GM18507 (cell line): ENCODE measurements at places on chromosomes 16 and 17.

DNA sequence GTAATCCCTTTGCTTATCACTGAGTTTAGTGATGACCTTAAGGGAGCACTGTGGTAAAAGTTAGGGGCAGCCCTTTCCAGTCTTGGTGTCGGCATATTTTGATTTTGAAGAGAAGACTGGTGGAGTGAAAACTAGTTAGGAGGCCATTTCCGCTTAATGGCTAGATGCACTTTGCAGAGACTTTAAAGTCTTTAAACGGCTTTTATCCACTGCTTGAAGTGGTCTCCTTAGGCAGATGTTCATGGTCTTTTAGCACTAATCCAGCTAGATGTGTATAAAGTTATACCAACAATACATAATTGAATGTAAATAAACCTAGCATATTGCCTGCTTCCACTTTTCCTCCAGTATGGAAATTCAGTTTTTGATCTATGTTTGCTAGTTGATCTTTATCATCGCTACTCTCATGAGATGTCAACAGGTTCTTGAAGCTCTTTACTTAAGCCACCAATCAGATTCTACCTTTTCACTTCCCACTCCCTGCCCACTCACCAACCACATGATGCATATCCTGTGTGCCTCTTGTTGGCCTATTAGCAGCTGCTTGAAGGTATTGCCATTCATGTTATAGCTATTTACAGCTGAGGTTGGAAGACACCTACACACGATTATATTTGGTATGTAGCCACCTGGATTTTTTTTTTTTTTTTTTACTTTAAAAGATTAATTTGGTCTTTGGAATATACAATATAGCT lies 132.0 kb downstream of the NLK start:
- DNase-seq, result no peak

DNA sequence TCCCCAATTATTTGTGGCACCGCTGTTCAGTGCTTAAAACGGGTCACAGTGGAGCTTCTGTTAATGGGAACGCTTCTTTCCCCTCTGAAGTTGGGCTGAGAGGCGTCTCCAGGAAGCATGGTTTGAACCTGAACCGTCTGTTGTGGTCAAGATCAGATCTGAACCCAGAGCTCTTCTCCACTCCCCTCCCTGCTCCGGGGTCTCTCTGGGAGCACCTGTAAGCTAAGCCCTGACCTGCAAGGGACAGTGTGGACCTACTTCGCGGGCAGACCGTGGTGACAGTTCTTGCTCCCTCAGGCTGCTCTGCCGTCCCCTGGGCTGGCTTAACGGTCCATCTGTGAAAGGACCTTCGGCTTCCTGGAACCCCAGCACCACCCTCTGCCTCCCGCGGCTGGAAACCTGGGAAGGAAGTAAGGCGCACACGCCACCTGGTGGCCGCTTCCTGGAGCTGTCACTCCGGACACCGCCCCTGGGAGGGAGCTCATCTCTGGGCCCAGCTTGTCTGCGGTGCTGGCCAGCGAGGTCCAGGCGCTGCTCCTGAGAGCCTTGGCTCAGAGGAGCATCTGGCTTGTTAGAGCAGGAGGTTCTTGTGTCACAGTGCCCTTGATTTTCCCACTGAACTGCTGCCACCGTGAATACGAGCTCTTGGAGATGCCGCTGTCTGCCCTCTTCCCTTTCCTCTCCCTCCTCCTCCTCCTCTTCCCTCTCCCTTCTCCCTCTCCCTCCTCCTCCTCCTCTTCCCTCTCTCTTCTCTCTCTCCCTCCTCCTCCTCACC lies 518.5 kb upstream of the EEF2KMT start:
- no peak for DNase-seq

GRCh38 chr16:81405702-81406113 lies 38.9 kb upstream of the CMIP start:
- no peak for DNase-seq

DNA sequence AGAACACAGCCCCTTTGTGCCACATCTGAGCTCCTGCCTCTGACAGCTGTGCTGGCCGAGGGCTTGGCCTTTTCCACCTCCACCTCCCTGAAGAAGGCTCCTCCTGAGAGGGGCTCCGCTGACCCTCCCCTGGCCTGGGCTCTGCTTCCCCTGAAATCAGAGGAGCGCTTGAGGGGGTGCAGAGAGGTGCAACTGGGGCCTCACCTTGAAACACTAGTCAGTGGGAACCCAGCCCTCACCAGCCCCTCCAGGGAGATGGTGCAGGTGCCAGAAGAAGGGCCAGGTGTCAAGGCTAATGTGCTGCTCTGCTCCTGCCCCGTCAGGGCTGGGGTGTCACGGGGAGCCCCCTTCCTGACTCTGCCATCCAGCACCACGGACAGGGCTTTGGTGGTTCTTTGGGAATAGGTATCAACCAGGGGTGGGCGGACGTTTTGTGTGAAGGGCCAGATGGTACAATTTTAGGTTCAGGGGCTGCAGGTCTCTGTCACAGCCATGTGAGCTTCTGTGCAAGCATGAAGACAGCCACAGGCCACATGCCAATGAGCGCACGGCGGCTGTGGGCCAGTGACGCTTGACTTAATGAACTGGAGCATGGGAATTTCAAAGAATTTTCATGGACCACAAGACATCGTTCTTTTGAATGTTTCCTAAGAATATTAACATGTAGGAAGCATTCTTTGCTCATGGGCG lies 2.1 kb upstream of the ZG16B start:
- DNase-seq, result no peak

GRCh38 chr16:84955427-84955826 lies 55.9 kb downstream of the ZDHHC7 start:
- no peak for DNase-seq

GRCh38 chr17:22717211-22717610 lies 1024.9 kb downstream of the KCNJ18 start:
- no peak for DNase-seq

GRCh38 chr17:61474235-61474927 lies 22.2 kb downstream of the TBX4 start:
- no peak for DNase-seq

DNA sequence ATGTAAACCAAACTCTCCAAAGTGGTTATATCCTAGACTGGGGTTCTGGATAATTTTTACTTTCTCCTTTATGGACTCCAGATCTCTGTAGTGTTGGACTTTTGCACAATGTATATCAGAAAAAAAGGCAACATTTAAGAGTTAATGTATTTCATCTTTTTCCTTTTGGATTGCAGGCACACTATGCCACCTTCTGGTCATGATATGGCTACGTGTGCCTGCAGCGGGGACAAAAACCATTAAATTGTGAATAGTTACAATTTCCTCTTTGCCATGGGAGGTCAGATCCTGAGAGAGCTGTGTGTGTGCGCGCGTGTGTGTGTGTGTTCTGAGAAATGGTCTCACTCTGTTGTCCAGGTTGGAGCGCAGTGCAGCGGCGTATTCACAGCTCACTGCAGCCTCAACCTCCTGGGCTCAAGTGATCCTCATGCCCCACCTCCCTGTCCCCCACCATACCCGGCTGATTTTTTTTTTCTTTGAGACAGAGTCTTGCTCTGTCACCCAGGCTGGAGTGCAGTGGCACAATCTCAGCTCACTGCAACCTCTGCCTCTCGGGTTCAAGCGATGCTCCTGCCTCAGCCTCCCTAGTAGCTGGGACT lies 4.3 kb upstream of the SGF29 start:
- DNase-seq, result no peak

GRCh38 chr16:3431779-3432219 lies 11.5 kb downstream of the ZNF597 start:
- DNase-seq, result peak; percentile 11

GRCh38 chr16:66900721-66901441 lies 17.8 kb downstream of the CDH16 start:
- DNase-seq, result no peak

- peak; percentile 2 for DNase-seq
Measured at GRCh38 chr17:9529033-9529700, 46.5 kb downstream of the STX8 start.

GRCh38 chr17:73952480-73953205 lies 250.8 kb upstream of the RPL38 start:
- no peak for DNase-seq

DNA sequence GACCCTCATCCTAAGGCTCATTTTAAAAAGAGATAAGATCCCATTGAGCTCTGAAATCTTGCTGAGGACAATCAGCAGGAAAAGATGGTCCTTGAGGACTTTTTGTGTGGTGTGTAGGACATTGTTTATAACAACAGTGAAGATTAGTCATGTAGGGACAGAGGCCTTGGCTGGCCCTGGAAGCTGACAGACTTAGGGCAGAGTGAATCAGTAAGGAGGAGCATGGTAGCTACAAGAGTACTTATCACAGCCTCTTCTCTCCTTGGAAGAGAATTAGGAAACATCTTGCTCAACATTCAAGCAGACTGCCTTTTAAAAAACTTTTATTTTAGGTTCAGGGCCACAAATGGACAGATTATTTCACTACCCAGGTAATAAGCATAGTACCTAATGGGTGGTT lies 665.9 kb upstream of the SALL1 start:
- DNase-seq, result no peak

GRCh38 chr17:7380321-7380720 lies 568 bp upstream of the TNK1 start:
- DNase-seq, result no peak

DNA sequence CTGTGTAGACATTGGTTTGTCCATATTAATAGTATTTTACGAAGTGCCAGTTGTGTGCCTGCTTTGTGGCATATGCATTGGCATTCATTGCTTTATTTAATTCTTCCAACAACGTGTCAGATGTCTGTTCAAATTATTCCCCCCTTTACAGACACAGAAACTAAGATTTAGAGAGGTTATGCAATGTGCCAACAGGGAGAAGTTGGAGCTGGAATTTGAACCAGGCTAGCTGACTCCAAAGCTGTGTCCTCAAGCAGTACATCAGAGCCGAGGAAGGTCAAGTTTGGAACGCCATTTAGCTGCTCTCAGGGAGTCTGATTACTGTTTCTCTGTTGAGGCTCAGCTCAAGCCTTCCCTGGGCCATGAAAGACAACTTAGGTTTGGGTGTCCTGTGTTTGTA lies 232.3 kb downstream of the WWOX start:
- no peak for DNase-seq

GRCh38 chr17:49681106-49681979 lies 3.4 kb upstream of the SPOP start:
- no peak for DNase-seq

- DNase-seq, result no peak
Measured at GRCh38 chr16:88924834-88925539, 52.0 kb downstream of the CBFA2T3 start.

DNA sequence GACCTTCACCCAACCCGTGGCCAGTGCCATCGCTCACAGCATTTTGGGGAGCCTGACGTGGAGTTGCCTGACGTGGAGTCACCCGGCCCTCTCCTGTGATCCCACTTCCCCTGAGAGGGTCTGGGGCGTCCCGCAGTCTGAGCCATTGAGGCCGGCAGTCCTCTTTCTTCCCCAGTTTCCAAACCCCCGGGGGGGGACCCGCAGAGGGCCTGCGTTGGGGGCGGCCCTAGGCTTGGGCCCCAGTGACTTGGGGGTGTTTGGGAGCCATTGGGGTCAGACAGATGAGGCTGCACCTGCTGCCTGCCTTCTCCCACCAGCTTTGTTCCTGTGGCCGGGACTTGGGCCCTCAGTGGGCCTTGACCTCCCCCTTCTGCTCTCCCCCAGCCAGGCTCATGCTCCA lies 1.7 kb downstream of the RHOT2 start:
- DNase-seq, result no peak

- DNase-seq, result no peak
Measured at GRCh38 chr16:88588148-88588547, 17.9 kb downstream of the ZC3H18 start.

DNA sequence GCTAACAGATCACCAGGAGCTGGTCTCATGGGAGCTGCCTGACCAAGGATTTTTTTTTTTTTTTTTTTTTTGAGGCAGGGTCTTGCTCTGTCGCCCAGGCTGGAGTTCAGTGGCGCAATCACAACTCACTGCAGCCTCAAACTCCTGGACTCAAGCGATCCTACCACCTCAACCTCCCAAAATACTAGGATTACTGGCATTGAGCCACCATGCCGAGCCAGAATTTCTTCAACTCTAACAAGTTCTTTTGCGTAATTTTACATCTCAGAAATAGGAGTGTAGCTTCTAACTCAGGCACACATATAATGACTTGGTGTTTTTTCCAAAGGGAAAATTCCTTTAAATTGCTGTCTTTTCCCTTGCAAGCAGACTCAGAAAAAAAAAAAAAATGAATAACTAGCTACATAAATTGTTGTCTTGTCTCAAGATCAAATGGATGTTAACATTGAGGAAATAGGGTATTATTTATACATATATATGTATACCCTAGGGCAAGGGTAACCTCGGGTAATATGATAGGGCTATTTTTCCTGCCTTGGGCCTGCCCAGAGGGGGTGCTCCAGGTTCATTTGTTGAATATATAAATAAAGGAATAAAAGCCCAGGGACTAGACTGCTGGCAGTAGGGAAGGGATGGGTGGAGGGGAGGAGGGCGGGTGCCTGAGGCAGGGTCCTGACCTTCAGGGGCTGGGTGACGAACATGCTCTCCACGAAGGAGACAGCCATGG lies 42.8 kb upstream of the GCSH start:
- no peak for DNase-seq

GRCh38 chr16:4733211-4733742 lies 794 bp downstream of the ANKS3 start:
- no peak for DNase-seq

DNA sequence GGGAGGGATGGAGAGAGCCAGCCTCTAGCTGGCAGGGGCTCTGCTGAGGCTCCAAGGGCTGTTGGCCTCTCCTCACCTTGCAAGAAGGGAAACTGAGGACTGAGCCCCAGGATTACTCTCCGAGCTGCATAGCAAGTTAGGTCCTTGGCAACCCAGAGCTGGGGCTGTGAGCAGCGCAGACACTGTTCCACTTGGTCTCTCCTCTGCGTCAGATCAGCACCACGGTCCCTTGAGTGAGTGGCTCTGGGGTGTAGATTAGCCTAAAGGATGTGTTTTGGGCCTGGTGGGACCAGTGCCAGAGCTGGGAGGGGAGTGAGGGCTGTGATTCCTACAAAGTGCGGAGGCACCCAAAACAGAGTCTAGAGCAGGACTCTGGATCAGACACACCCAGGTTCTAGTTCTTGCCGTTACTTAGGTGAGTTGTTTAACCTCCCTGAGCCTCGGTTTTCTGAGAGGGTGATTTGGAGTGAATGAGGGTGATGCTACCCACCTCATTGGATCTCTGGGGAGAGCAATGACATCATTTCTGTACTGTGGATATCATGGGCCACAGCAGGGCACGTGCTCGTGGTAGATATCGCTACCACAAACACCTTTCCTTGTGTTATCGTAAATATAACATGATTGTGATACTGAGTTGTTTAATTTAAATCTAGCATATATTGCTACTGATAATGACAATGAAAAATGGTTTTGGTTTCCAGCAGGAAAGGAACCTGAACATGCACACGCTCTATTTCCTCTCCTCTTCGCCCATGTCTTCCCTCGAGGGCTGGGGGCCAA lies 8.1 kb upstream of the FADS6 start:
- DNase-seq, result no peak

DNA sequence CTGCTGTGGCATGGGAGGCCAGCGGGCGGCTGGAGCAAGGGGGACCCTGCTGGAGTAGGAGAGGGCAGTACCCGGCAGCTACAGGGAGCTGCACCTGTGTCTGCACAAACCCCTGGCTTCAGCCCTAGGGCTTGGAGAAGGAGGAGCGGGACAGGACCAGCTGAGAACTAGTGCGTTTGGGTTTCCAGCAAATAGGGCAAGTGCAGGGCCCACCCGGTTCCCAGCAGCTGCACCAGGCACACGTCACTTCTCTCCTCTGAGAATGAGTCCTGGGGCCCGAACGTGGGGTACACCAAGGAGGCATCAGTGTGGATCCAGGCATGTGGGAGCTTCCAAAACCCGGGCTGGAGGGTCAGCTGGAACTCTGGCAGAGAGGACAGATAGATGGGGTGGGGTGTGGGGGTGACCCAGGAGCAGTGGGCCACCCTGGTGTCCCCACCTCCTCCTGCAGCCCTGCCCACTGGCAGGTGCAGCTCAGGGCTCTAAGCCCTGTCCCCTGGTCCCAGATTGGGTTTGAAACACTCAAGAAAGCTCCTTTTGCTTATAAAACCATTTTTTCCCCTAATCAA lies 5.6 kb downstream of the C16orf89 start:
- DNase-seq, result no peak
